ENCODE measurements at places on chromosomes 4 and X. TPM values are rescaled to one million over a fixed set of nuclear protein-coding genes. Genes with fewer than 3 reads are reported as not detected.

DNA sequence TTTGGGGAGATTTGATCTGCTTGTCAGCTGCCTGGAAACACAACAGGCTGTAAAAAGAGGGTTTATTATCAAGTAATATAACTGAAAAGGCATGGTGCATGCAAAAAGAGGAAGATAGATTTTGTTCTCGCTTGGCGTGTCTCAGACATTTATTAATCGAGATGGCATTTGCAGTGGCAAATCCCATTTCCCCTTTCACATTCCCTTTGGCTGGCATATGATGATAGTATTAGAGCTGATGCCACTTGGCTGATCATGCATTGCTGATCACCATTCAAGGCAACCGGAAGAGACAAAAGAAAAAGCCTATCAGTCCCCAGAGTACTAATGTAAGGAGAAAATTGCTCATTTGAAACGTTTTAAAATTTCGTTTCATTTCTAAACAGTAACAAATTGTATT lies 101.8 kb downstream of the ZIC3 start:
- no peaks in the 10 kb centered on the region for H3K27me3 ChIP-seq
- no peak overlapping the region for H3K4me3 ChIP-seq
- DNase-seq: no peak
- no peaks in the 10 kb centered on the region for H3K4me1 ChIP-seq
- no peaks in the 10 kb centered on the region for H3K36me3 ChIP-seq

DNA sequence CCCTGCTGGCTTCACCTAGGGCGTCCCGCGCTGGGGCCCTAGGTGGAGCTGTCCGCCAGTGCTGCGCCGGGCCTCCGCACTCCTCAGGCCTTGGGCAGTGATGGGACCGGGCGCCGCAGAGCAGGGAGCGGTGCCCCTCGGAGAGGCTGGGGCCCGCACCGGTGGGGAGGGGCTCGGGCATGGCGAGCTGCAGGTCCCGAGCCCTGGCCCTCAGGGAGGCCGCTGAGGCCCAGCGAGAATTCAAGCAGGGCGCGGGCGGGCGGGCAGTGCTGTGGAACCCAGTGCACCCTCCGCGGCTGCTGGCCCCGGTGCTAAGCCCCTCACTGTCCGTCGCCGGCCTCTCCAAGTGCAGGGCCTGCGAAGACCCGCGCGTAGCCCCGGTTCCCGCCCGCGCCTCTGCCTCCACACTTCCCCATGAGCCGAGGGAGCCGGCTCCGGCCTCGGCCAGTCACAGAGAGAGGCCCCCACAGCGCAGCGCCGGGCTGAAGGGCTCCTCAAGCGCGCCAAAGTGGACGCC lies 565.1 kb upstream of the NDST4 start:
- no peak overlapping the region for H3K4me3 ChIP-seq
- H3K27ac ChIP-seq: no peak overlapping the region
- no peaks in the 10 kb centered on the region for H3K36me3 ChIP-seq
- peak; percentile 48 for DNase-seq
- no peaks in the 10 kb centered on the region for H3K27me3 ChIP-seq

The TMEM144 gene
- total RNA-seq: 1.3 TPM

The SOX3 gene
- not detected for total RNA-seq

The IBSP gene
- total RNA-seq: not detected

Measured in right lobe of liver (tissue), 6 donors.